A549 treated with ZK216348 at 1 μM for 4 hours (cell line): ENCODE measurements at places on chromosomes 7 and 10. TPM values are rescaled to one million over a fixed set of nuclear protein-coding genes. Genes with fewer than 3 reads are reported as not detected.

Gene HOXA7
- 4.6 to 6.0 TPM (median 4.7 TPM) in 5 replicates for total RNA-seq

Gene ADCK2
- total RNA-seq, result 13.3 to 21.6 TPM (median 19.8 TPM) in 5 replicates

Gene ANXA8L1
- total RNA-seq, result 98.4 to 133 TPM (median 107 TPM) in 5 replicates

Gene COL17A1
- 1.6 to 2.2 TPM (median 1.9 TPM) in 5 replicates for total RNA-seq

Gene SDK1
- total RNA-seq, result 0.40 to 0.72 TPM (median 0.66 TPM) in 5 replicates

Gene PRPS1L1
- not detected in 5 replicates for total RNA-seq
